ENCODE measurements at places on chromosomes 3 and 15.

- peak; percentile 71 for DNase-seq
These were observed 11.4 kb downstream of the C15orf40 start for GRCh38 chr15:82999905-83000671.

DNA sequence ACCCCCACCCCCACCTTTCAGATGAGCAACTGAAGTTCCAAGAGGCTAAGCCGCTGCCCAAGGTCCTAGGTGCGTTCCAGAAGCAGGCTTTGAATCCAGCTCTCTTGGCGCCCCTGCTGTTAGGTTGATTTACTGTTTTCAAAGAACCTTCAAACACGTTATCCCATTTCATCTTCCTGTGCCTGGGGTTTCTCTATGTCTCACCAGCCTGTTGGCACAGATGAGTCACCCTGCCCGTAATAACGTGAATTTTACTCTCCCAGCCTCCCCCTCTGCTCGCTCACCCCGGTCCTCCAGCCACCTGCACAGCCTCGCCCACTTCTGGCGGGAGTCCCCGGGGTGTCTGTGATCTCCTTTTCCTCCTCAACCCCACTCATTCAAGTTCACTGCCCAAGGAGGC is 13.0 kb upstream of the TSEN2 start:
- DNase-seq = no peak

GRCh38 chr3:185460719-185461350 is 38.0 kb downstream of the TMEM41A start:
- DNase-seq = peak; percentile 37

DNA sequence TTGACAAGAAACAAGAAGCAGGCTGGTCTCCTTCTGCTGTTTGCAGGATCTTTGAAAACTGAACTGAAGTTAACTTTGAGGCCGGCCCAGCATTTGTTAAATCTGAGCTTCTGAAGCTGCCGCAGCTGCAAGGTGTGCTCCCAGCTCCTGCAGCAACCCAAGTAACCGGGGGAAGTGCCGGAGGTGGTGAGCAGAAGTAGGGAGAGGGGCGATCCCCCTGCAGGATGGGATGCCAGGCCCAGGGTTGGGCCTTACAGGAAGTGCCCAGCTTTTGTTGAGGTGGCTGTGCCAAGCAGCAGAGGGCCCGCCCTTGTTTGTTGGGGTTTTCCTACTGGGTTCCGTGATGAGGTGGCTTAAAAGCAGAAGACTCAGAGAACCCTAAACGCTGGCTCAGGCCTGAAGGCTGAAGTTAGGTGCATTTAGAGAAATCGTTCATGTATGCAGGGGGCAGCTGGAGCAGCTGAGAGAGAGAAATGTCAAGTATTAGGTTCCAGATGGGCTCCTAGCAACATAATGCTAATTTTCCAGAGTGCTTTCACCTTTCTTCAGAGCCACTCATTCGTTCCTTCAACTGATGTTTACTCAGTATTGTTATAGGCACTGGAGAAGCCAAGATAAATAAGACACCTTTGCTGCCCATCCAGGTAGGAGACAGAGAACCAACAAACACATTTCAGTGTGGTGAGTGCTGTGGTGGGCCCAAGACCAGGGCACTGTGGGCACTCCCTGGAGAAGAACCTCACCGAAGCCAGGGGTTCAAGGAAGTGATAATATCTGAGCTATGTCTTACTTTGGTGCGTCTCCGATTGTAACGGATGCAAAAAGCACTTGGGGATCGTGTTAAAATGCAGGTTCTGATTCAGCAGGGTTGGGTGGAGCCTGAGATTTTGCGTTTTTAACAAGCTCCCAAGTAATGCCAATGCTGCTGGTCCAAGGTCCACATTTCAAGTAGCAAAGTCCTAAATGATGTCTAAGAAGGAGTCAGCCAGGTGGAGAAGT is 42.2 kb upstream of the PLCL2 start:
- no peak for DNase-seq

- DNase-seq = no peak
These were observed 228.0 kb upstream of the CGNL1 start for GRCh38 chr15:57148262-57148661.

GRCh38 chr3:128438488-128439072 is 28.1 kb downstream of the DNAJB8 start:
- no peak for DNase-seq

DNA sequence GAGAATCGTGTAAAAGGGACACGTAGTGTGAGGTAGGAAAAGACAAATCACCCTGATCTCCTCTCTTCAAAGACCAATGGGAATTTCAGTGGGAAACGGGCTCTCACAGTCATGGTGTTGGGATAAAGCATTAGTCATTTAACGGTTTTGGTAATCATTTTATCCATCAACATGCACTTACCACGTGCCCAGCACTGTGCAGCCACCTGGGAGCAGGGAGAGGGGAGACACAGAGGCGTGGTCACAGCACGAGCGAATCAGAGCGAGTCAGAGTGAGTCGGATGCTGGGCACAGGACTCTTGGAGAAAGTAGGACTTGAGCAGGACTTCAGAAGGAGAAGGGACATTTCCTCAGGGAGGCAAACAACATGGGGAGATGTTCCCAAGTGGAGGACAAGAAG is 130.8 kb downstream of the MINAR1 start:
- no peak for DNase-seq

GRCh38 chr15:92648190-92648875 is 7.2 kb downstream of the FAM174B start:
- no peak for DNase-seq

DNA sequence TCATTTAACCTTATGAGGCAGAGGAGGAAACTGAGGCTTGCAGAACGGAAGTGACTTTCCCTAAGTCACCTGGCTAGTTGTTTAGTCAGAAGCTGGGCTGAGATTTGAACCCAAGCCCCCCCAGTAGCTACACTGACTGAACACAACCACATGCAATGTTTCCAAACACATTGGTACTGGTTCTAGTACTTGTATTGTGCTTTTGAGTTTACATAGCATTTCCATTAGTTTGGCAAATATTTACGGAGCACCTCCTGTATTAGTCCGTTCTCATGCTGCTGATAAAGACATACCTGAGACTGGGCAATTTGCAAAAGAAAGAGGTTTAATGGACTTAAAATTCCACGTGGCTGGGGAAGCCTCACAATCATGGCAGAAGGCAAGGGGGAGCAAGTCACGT is 56.3 kb upstream of the ITGA11 start:
- no peak for DNase-seq

- DNase-seq = no peak
These were observed 19.5 kb upstream of the MUC20 start for GRCh38 chr3:195701042-195701915.

DNA sequence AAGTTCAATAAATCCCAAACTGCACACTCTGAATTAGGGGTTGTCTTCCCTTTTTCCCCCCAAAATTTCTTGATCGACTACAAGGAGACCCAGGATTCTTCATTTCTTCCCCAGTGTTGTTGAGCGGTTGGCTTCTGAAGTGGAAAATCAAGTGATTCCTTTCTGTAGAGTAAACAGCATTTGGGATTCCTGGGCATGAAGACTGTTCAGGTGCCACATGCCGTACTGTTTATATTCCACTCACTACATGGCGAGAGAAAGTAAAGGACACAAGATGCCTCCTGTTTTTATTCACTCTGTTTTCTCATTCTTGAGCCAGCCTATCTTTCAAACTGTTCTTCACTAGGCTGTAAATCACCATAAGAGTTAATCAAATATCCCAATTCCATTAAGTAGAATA is 12.6 kb downstream of the FSTL1 start:
- no peak for DNase-seq

DNA sequence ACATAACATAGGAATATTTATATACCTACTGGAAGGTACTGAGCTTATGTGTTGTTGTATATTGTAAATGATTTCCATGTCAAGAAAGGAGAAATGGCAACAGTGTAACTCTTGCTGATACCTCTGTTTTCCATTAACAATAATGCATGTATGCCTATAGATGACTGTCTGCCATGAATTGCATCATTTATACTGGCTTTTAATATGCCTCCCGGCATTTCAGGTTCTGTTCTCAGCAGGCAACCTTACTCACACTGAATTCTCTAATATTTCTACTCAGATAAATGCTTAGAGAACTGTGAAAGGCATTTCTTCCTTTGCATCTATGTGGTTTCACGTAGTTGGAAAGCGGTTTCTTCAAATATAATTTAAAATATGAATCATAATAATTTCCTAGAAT is 41.8 kb downstream of the LEKR1 start:
- no peak for DNase-seq

- DNase-seq = peak; percentile 64
These were observed 3.2 kb downstream of the DTWD1 start for GRCh38 chr15:49624056-49624455.

DNA sequence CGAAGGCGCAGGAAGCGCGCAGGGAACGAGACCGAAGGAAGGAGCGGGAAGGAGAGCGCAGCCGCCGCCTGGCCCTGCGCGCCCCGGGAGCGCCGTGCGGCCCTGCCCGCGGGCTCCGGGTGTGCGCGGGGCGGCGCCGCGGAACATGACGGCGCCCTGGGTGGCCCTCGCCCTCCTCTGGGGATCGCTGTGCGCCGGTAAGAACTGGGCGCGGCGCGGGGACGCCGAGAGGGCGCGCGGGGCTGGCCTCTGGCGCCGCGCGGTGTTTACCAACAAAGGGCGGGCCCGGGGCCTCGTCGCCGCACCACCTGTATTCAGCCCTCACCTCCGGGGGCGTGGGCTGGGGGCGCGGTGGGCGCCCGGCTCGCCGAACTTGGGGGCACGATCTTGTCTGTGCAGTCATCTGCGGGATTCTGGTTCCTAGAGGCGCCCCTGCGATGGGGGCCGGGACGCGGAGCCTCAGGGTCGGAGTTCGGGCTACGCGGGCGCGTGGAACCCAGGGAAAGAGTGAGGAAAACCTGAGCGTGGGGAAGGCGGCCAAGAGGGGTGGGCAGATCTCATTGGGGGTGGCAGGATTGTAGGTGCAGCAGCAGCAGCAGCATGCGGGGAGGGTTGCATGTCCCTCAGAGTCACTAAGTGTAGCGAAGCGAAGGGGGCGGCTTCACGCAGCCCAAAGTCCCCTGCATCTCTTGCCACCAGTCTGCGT is 641 bp downstream of the ACVR2B start:
- peak; percentile 31 for DNase-seq

- no peak for DNase-seq
These were observed 140.9 kb downstream of the CHSY1 start for GRCh38 chr15:101110681-101111569.

DNA sequence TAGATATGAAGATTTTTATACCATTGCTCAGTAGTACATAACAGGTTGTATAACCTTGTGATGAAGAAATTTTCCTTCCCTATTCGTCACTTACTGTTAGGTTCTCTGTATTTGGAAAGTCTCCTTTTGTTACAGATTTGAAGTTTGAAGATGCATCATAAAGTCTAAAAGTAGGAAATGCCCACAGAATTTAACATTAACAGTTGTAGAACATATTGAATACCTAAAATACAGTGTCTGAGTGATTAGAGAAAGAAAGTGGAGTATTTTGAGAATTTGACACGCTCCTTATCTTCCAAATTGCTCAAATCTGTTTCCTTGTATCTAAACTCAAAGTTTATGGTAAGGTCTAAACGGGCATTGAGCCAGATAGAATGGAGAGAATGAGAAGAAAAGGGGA is 111.3 kb downstream of the MBNL1 start:
- DNase-seq = peak; percentile 46

DNA sequence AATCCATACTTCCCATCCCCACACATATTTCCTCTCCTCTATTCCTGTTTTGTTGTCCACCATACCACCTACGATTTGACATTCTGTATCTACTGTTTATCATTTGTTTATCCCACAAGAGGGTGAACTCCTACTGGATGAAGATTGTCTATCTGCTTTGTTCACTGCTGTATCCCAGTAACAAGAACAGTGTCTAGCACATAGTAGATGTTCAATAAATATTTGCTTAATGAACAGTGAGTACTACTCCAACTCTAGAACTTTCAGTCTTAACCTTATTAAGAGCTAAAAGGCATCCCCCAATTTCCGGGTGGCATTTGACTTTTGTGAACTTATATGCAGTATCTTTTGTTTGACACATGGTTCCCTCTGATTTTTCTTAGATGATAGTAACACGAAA is 1.3 kb downstream of the PYGO1 start:
- DNase-seq = no peak

DNA sequence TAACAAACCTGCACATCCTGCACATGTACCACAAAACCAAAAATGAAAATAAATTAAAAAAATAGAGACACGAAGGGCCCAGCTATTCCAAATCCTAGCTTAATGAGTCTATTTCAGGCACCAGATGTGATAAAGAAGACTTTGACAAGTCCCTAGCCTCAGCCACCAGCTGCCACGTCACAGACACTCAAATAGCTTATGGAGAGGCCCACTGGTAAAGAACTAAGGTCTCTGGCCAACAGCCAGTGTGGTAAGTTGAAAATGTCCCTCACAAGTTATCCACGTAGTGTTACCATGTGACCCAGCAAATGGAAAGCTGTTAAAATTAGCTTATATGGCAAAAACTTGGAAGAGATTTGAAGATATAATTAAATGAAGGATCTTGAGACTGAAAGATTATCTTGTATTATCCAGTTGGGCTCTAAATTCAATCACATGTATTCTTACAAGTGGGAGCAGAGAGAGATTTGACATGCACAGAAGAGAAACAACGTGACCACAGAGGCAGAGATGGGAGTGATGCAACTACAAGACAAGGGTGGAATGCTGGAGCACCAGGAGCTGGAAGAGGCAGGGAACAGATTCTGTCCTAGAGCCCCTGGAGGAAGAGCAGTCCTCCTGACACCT is 10.9 kb downstream of the ACSBG1 start:
- no peak for DNase-seq

GRCh38 chr3:61847784-61848462 is 286.6 kb downstream of the PTPRG start:
- peak; percentile 37 for DNase-seq

- no peak for DNase-seq
These were observed 203.5 kb upstream of the TBC1D5 start for GRCh38 chr3:17945799-17946399.

DNA sequence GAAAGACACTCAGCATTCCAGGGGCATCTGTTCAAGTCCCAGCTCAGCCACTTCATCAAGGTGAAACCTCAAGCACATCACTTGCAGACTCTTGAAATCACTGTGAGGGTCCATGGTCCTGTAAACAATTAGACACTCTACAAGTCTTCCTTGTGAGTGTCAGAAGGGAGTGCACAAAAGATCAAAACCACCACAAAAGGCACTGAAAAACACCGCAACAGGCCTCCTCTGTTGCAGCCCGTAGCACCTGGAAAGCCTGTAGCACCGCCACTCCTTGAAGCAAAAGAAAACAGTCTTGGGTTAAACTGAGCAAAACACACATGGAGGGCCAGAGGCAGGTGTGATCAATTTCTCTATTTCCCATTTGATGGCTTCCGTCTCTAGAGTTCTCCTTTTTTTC is 63.8 kb upstream of the SNRK start:
- DNase-seq = no peak

- DNase-seq = peak; percentile 58
These were observed 22.3 kb downstream of the IFT80 start for GRCh38 chr3:160376681-160377080.

Measured in iris pigment epithelial cell (primary cell).